KBM-7 (cell line): ENCODE measurements at places on chromosomes 5 and 9.
A peak's percentile ranks its signal among the peaks of the same experiment; 100 is the strongest.

GRCh38 chr9:106921341-106921899 is 58.5 kb downstream of the ZNF462 start:
- peak; percentile 81 for DNase-seq

DNA sequence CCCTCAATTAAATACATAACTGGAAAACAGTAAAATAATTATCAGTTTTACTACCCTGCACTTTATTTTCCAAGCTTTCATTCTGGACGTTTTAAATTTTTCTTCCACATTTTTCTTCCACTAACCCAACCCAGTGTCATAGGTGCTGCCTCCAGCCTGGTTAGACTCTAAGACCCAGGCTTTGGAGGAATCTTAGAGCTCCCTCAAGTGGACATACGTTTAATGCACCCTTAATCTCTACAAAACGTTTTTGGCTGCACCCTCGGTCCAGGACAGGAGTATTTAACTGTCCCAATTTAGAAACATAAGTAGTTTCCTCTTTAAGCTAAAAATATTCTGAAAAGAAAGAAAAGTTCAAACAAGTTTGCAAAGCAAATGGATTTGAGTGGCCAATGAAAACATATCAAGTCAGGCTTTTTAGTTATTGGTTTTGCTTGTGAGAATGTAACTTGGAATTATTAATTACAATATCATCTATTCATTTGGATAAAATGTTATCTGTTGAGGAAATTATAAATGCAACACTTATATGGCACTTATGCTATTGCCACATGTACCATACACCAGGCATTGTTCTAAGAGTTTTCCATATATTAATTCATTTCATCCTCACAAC is 38.9 kb downstream of the CDH6 start:
- peak; percentile 59 for DNase-seq

DNA sequence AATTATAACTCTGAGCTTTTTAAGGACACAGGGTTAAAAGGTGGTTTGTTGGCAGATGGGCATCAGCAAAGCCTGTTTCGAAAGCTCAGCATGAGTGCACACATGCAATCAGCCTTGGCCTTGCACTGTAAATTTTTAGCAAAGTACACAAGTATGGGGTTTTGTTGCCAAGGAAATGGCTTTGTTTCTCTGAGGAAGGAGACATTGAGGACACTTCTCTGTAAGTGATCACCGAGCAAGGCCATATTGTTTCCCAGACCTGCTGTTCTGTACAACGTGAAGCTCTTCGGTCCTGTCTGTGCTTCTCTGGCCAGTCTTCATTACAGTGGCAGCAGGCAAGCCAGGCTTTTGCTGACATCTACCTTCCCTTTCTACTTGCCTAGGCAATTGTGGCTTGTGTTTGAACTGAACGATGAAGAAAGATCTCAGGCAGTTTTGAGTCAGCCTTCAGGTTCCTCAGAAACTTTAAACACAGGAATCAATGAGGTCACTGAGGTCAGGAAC is 27.9 kb upstream of the GLRX start:
- DNase-seq: no peak

DNA sequence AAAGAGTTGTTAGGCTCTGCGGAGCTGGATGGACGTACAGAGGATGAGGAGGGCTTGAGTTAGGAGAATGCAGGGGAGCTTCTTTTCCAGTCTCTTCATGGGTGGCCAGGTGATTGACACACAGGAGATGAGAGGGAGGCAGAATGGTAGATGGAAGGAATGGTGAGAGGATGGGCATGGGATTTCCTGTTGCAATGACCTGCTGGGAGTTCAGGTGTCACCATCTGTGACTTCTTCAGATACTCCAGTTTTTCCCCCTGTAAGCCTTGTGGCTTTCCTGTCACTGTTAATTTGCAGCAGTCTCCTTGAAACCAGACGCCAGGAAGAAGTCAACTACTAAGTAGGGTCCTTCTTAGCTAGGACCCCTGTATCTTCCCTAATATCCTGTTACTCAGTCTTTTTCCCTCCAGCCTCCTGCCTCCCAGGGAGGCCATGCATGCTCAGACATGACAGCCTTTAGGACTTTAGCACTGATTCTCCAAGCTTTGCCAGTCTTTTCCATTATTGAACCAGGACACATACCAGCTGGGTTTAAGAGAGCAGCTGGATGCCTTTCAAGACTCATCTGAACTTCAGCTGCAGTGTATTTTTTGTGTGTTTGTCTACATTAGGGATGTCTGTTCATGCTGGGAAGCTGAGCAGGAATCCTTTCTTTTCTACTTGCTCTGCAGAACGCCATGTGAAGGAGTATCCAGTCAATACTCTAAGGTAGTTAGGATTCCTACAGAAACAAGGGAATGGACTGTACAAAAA is 67.2 kb upstream of the CD180 start:
- no peak for DNase-seq

DNA sequence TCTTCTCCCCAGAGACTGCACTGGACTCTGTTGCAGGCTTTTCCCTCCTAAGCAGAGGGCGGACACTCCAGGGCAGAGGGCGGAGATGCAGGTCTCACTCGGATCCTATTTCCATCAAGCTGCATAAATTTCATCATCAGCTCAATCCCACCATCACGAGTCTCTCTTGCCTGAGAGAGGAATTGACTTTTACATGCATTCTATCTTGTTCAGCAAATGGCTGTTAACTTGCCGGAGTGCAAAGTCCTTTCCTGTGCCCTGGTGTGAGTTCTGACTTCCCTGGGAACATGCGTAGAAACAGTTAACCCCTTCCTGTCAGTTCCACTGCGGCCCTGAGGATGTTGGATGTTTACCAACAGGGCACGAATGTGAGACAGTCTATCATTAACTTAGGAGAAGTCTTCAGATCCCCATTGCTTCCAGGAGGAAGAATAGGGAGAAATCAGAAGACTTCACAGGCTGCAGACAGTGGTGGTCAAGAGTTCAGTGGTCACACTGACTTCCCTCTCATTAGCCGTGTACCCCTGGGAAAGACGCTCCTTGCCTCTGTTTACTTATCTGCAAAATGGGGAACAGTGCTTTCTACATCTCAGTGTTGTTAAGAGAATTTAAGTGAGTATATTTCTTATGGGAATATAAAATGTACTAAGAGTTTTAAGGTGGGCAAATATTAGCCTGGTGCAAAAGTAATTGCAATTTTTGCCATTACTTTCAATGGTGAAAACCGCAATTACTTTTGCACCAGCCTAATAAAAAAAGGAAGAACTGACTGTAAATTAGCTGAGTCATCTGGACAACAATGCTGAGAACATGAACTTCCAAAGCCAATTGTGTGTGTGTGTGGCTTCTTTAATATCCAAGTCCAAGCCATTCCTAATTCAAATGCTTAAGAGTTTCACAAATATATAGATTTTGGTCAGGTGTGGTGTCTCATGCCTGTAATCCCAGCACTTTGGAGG is 248.0 kb downstream of the DRD1 start:
- DNase-seq: no peak
